Activated CD8-positive, alpha-beta T cell treated with anti-CD3 and anti-CD28 coated beads for 36 hours (primary cell): ENCODE measurements at places on chromosomes 6 and 20. TPM values are rescaled to one million over a fixed set of nuclear protein-coding genes. Genes with fewer than 3 reads are reported as not detected.

DNA sequence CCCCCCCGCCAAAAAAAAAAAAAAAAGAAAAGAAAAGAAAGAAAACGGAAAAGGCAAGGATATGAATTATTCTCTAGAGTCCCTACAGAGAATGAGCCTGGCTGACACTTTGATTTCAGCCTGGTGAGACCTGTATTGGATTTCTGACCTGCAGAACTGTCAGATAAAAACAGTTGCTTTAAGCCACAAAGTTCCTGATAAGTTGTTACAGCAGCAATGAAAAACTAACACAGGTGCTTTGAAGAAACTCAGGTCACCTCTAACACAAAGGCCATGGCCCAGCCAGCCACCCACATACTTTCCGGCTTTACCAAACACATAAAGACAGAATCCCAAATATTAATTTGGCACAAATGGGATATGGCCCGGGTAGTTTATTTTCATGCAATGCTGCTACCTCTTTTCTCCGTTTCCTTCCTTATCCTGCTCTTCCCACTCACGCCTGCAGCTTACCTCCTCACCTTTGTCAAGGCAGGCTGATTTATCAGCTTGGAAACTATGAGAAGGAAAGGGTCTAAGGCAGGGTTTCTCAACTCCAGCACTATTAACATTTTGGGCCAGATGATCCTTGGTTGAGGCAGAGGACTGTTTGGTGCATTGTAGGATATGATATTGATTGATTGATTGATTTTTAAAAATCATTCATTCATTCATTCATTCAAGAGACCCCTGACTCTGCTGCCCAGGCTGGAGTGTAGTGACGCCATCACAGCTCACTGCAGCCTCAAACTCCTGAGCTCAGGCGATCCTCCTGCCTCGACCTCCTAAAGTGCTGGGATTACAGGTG, 88.1 kb downstream of the ATXN1 start:
- no peak for DNase-seq

DNA sequence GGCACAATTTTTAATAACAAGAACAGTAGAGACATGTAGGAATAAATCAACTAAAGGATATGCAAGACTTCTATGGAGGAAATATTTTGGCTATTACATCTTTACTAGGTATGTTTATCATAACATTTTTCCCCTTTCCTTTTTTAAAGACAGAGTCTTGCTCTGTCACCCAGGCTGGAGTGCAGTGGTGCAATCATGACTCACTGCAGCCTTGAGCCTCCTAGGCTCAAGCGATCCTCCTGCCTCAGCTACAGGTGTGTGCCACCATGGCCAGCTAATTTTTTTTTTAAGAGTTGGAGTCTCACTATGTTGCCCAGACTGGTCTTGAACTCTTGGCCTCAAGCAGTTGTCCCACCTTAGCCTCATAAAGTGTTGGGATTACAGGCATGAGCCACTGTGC, 37.0 kb downstream of the AKAP7 start:
- DNase-seq: no peak

- DNase-seq: no peak
These were observed 158.3 kb downstream of the DOK5 start for GRCh38 chr20:54633374-54634355.

DNA sequence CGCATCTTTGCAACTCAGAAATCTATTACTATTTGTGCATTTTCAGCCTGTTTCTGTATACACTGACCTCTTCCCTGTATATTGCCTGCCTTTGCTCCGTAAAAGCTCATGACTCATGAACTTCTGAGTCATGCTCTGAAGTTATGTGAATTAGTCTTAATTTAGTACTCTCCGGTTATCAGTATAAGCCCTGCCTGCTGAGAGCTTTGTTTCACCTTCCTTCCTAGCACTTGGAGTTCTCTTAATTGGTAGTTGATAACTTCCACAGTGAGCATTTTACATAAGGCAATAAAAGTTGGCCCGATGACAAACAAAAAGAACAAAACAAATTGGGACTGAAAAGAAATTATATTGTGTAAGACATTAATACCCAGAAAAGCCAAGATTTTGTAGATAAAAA, 231.4 kb downstream of the GJA1 start:
- DNase-seq: no peak

- DNase-seq: no peak
These were observed 8.0 kb downstream of the SLC17A3 start for GRCh38 chr6:25866011-25866410.

GRCh38 chr6:41494212-41495110, 51.7 kb upstream of the FOXP4 start:
- no peak for DNase-seq

DNA sequence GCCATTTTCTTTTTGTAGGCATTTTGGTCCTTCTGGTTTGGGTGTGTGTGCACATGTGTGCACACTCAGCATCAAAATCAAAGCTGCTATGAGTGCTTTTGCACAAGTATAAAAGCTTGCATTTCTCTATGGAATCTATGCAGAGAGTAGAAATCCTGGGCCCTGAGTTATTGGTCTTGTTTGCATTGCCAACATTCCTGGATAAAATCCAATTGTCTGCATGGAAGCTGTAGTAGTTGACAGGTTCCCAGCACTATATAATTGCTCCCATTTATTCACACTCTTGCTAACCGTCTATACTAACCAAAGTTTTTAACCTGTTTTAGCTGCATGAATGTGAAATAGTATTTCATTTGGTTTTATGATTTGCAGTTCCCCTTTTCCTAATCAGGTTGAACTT, 277.0 kb downstream of the FOXA2 start:
- no peak for DNase-seq

DNA sequence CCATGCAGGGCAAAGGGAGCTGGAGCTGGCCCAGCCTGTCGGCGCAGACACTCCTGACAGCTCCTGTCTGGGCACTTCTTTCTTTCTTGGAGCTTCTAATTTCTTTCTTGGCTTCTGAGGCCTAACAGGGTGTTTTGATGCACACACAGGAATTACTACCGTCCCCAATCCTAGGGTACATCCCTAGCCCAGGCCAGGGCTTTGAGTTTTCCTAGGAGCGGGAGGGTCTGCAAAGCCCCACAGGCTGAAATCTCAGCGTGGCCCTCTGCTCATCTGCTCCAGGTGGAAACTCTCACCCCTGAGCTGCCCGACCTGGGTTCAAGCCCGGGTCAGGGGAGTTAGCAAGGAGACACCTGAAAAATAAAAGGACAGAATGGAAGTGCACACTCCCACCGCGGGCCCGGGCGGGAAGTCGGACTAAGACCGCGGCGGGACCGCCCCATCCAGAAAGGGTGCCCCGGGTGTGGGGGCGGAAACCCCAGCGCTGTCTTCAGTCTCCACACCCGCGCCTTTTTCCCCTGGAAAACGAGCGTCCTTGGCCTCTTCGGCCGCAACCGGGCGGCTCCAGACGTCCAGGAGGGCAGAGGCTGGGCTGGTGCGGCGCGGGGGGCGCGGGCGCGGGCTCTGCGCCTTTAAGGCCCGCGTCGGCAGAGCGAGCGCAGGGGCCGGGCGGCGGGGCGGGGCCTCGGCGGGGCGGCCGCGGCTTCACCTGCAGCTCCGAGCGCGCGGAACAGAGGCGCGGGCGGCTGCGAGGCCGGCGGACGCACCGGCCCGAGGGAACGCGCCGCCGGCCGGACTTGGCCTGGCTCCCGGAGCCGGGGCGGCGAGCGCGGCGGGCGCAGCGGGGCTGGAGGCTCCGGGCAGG, at the start of gene CDH4:
CDH4 (plus strand) TSS at position 733 of the 865 bp plus-strand sequence.
- DNase-seq: no peak

- no peak for DNase-seq
These were observed 28.3 kb downstream of the MUC22 start for GRCh38 chr6:31038559-31038958.

DNA sequence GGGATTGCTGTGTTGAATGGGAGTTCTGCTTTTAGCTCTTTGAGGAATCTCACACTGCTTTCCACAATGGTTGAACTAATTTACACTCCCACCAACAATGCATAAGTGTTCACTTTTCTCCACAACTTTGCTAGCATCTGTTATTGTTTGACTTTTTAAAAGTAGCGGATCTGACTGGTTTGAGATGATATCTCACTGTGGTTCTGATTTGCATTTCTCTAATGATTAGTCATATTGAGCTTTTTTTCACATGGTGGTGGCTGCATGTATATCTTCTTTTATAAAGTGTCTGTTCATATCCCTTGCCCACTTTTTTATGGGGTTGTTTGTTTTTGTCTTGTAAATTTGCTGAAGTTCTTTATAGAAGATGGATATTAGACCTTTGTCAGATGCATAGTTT, 588.3 kb upstream of the ADGRB3 start:
- no peak for DNase-seq

DNA sequence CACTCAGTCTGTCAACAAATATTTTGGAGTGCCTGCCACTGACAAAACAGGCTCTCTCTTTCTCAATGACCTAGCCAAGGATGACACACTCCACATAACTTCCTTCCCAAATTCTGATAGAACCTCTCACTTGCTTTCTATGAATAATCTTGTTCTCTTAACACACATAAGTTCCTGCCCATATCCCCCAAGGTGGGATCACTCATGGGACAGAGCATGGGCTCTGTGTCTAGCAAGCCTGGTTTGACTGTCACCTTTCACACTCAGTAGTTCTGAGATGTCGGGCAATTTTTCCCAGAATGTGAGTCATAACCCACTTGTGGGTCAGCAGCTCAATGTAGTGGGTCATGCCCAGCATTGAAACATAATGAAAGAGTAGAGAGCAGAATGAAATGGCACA, 78.1 kb downstream of the LRFN2 start:
- DNase-seq: peak; percentile 16

GRCh38 chr6:10759312-10759839, 11.8 kb downstream of the TMEM14B start:
- no peak for DNase-seq

- peak; percentile 81 for DNase-seq
These were observed 5.2 kb downstream of the FNDC1 start for GRCh38 chr6:159174263-159174969.

GRCh38 chr6:140281236-140281635, 906.8 kb upstream of the CITED2 start:
- DNase-seq: no peak

DNA sequence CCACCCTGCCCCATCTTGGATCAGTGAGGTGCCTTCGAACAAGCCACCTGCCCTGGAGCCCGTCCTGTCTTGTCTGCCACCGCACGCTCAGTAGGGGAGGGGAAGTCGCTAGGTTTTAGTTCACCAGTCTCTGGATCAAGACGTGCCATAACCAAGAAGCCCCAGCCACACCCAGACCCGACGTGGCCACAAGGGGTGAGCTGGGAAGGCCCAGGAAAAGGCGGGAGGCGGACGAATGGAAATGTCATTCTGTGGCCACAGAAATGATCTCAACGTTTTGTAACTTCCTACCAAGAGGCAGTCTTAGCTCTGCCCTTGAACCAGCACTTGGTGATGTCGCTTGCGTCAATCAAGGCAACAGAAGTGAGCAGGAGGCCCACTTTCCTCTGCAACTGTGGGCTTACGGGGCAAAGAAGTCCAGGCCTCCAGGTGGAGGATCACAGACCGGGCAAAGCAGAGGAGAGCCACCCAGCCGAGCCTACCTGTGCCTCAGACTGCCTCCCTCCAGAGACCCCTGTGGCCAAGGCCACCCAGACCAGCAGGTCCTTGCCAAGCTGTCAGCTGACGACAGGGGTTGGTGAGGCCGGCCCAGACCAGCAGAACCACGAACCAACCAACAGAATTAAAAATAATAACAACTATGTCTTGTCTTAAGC, 14.5 kb downstream of the GMEB2 start:
- no peak for DNase-seq

DNA sequence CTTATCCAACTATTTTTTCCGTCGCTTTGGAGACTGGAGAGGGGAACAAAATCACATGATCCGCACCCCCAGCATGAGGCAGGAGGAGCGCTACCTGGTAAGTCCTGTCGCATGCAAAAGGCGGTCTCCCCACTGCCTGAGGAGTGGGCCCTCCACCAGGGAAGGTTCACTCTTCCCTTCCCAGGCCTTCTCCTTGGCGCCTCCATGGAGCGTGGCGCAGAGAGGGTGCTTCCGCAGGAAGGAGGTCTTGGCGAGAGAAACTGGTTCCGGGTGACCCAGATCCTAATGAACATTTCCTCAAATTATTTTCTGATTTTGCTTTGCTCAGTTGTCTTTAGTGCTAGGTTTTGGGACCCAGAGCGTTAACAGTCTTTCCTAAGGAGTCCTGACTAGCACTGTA, 217.6 kb downstream of the UST start:
- DNase-seq: no peak

DNA sequence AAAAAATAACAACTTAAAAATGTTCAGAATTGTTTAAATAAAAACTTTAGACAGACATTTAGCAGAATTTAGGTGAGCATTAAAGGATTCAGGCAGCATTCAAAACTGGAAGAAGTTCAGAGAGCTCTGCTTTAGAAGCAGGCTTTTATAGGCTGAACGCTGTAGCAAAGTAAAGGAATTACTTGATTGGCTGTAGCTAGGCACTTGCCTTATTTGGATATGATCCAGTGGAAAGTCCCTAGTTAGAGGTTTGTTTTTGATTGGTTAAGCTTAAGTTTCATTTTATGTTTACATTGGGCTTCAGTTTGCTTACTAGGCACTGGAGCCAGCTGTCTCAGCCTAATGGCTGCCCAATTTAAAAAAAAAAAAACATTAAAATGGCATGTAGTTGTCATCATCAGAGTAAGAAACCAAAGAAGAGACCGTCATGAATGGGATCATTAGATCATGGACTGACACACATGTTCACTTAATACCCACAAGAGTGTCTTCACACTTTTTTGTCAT, 65.1 kb downstream of the CBFA2T2 start:
- peak; percentile 41 for DNase-seq

DNA sequence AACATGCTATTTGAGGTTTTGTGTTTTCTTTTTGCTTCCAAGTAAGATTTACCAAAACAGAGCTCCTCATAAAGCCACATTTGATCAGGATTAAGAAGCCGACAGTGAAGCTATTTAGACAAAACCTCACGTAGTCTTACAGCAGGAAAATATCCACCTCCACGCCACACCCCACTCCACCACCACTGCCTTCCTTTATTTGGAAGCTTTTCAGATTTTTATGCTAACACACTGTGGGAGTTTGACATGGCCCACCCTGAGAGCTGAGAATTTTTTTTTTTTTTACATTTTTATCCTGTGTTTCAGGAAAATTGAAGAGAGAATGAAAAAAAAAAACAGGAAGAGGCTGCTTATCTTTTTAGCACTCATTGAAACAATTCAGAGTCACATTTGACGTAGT, 104.8 kb upstream of the MC3R start:
- no peak for DNase-seq

DNA sequence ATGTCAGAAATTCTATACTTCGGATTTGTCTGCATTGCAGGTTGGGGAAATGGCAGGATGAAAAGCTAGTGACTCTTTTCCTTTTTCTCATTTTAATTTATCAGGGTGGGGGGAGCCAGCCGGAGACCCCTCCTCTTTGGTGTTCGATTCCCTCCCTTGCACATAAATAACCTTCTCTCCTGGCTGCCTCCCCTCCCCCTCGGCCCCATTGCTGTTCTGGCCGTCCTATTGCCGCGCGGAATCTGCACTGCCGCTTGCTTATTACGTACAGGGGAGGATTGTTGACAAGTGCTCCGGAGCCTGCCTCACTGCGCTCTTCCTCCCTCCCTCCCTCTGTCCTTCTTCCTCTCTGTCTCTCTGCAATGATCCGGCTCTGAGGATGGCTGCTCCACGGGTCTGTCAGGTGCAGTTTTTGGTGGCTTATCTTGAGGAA, 154.7 kb downstream of the JARID2 start:
- peak; percentile 69 for DNase-seq

- DNase-seq: no peak
These were observed 696.9 kb upstream of the EYS start for GRCh38 chr6:66403966-66404365.

COL19A1 gene
- total RNA-seq: not detected

VGLL2 gene
- not detected for total RNA-seq

ARMH2 gene
- total RNA-seq: 0.40 TPM

FAM217A gene
- total RNA-seq: not detected

DUSP15 gene
- total RNA-seq: not detected

MDFI gene
- not detected for total RNA-seq
